ENCODE measurements at places on chromosomes 13 and 19. TPM values are rescaled to one million over a fixed set of nuclear protein-coding genes. Genes with fewer than 3 reads are reported as not detected.
A peak's percentile ranks its signal among the peaks of the same experiment; 100 is the strongest.

DNA sequence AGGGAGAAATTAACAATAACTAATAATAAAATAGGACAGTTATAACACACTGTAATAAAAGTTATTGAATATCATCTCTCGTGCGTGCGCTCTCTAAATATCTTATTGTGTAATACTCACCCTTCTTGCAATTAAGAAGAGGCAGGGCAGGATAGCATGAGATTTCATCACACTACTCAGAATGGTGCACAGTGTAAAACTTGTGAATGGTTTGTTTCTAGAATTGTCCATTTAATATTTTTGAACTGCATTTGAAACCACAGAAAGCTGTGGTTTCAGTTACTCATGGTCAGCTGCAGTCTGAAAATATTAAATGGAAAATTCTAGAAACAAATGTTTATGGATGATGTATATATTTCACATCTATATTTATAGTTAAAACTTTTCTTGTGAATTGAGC is 161.1 kb downstream of the DCT start:
- H3K36me3 ChIP-seq: no peaks in the 10 kb centered on the region
- H3K4me3 ChIP-seq: no peak overlapping the region
- H3K4me1 ChIP-seq: no peaks in the 10 kb centered on the region
- H3K27ac ChIP-seq: no peak overlapping the region
- no peaks in the 10 kb centered on the region for H3K27me3 ChIP-seq
- DNase-seq: no peak

DNA sequence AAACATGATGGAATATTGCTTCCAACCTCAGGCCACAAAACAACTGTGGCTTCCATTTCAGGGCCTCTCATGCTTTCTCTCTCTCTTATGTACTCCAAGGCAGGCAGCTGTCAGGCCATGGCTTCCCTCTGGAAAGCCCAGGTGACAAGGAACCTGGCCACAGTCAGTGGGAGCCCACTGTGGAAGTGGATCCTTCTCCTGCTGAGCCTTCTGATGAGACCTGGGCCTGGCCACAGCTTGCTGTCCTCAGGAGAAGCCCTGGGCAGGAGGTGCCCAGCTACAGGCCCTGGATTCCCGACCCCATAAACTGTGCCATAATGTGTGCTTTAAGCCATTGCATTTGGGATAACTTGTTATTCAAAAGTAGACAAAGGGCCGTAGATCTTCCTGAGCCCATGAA is 71.2 kb downstream of the SPACA7 start:
- no peaks in the 10 kb centered on the region for H3K4me1 ChIP-seq
- no peak overlapping the region for H3K27ac ChIP-seq
- peaks cover 8% of the 10 kb centered on the region for H3K27me3 ChIP-seq
- DNase-seq: no peak
- H3K4me3 ChIP-seq: no peak overlapping the region

GRCh38 chr13:32905864-32906180 is 110.4 kb upstream of the KL start:
- no peaks in the 10 kb centered on the region for H3K27me3 ChIP-seq
- no peaks in the 10 kb centered on the region for H3K4me1 ChIP-seq
- no peaks in the 10 kb centered on the region for H3K36me3 ChIP-seq
- no peak for DNase-seq

- H3K36me3 ChIP-seq: no peaks in the 10 kb centered on the region
- H3K27me3 ChIP-seq: no peaks in the 10 kb centered on the region
- DNase-seq: no peak
- no peak overlapping the region for H3K4me3 ChIP-seq
- no peak overlapping the region for H3K27ac ChIP-seq
These were observed 119.0 kb downstream of the MYCBP2 start for GRCh38 chr13:77207943-77208342.

DNA sequence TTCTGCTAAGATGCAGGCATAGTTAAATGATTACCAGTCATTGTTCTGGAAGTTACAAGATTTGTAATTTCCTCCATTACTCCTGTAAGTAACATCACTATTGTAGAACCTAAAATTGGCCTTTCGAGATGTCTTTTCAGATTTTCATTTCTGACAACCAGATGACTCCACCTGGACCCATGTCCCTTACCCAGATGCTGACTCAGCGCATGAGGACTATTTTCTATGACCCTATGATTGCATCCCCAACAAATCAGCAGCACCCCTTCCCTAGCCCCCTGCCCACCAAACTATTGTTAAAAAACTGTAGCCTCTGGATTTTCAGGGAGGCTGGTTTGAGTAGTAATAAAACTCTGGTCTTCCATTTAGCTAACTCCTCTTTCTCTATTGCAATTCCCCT is 55.2 kb upstream of the RCBTB2 start:
- no peaks in the 10 kb centered on the region for H3K27me3 ChIP-seq
- no peaks in the 10 kb centered on the region for H3K4me1 ChIP-seq
- H3K27ac ChIP-seq: no peak overlapping the region
- no peak for DNase-seq
- no peaks in the 10 kb centered on the region for H3K36me3 ChIP-seq
- H3K4me3 ChIP-seq: no peak overlapping the region

DNA sequence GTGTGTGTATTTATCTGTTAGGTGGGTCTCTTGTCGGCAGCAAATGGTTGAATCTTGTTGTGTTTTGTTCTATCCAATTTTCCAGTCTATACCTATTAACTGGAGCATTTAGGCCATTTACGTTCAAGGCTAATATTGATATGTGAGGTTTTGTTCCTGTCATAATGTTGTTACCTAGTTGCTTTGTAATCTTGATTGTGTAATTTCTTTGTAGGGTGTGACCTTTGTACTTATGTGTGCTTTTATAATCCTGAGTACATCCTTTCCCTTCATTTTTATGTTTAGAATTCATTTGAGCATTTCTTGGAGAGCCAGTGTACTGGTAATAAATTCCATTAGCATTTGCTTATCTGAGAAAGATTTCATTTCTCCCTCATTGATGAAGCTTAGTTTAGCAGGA is 83.0 kb upstream of the MIR17HG start:
- H3K4me3 ChIP-seq: no peak overlapping the region
- H3K27ac ChIP-seq: no peak overlapping the region
- DNase-seq: no peak
- no peaks in the 10 kb centered on the region for H3K4me1 ChIP-seq
- H3K27me3 ChIP-seq: no peaks in the 10 kb centered on the region

DNA sequence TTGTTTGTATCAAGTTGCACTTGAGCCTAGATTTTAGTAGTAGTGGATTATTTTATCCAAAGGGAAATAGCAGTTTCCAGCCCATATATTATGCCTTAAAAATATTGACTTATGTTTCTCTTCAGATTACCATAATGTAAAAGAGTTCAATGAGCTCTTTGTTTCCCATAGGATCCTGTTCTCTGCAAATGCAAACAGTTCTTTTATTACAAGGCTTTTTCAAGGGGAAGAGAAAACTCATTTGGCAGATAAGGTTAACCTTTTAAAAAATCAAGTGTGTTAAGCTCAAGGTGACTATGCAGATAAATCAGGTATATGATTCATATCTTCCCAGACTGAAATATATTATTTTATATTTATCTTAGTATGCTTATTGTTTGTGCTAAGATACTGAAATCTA is 961.2 kb upstream of the SPRY2 start:
- H3K27me3 ChIP-seq: no peaks in the 10 kb centered on the region
- no peak overlapping the region for H3K27ac ChIP-seq
- H3K36me3 ChIP-seq: no peaks in the 10 kb centered on the region
- DNase-seq: no peak
- no peak overlapping the region for H3K4me3 ChIP-seq

GRCh38 chr19:39727070-39727800 is 10.6 kb downstream of the CLC start:
- H3K4me1 ChIP-seq: no peaks in the 10 kb centered on the region
- H3K27me3 ChIP-seq: no peaks in the 10 kb centered on the region
- H3K4me3 ChIP-seq: no peak overlapping the region
- H3K27ac ChIP-seq: no peak overlapping the region
- H3K36me3 ChIP-seq: no peaks in the 10 kb centered on the region

GRCh38 chr13:63684822-63685221 is 2269.2 kb upstream of the PCDH20 start:
- no peak overlapping the region for H3K27ac ChIP-seq
- no peaks in the 10 kb centered on the region for H3K27me3 ChIP-seq
- no peaks in the 10 kb centered on the region for H3K36me3 ChIP-seq
- H3K4me3 ChIP-seq: no peak overlapping the region
- H3K4me1 ChIP-seq: no peaks in the 10 kb centered on the region

GRCh38 chr13:98576963-98577835 is at the start of gene STK24:
Gene STK24, minus strand, starts transcription at chr13:98577107. Its CDS starts 321 bp downstream, at chr13:98576786.
- H3K27me3 ChIP-seq: no peaks in the 10 kb centered on the region
- H3K27ac ChIP-seq: peak within 1 kb of the TSS; percentile 97
- H3K4me3 ChIP-seq: peak within 1 kb of the TSS; percentile 92
- peak; percentile 65 for DNase-seq

- H3K36me3 ChIP-seq: no peaks in the 10 kb centered on the region
- no peaks in the 10 kb centered on the region for H3K4me1 ChIP-seq
- H3K27ac ChIP-seq: no peak overlapping the region
- no peak for DNase-seq
These were observed 1.5 kb downstream of the TTC9B start for GRCh38 chr19:40216777-40217026.

Gene CLDN10
- 8.0 TPM for total RNA-seq

Gene KASH5
- total RNA-seq: 13.1 TPM

Gene SGCG
- 1.9 TPM for total RNA-seq

Gene CYP2A6
- not detected for total RNA-seq

Gene FGF22
- not detected for total RNA-seq

Gene GGN
- total RNA-seq: 7.4 TPM

Gene FZR1
- 64.9 TPM for total RNA-seq

Gene SLC15A1
- 1.3 TPM for total RNA-seq

Measured in prostate gland (tissue), 2 donors.